ENCODE measurements at places on chromosomes 2 and 18. TPM values are rescaled to one million over a fixed set of nuclear protein-coding genes. Genes with fewer than 3 reads are reported as not detected.

GRCh38 chr18:62610351-62610700 is 87.5 kb downstream of the ZCCHC2 start:
- no peaks in the 10 kb centered on the region for H3K36me3 ChIP-seq
- no peaks in the 10 kb centered on the region for H3K4me1 ChIP-seq
- no peak overlapping the region for H3K4me3 ChIP-seq
- H3K27ac ChIP-seq: no peak overlapping the region

- no peak for DNase-seq
- no peak overlapping the region for H3K27ac ChIP-seq
- H3K27me3 ChIP-seq: no peaks in the 10 kb centered on the region
- H3K4me3 ChIP-seq: no peak overlapping the region
These were observed 42.8 kb upstream of the GALR1 start for GRCh38 chr18:77206676-77207374.

DNA sequence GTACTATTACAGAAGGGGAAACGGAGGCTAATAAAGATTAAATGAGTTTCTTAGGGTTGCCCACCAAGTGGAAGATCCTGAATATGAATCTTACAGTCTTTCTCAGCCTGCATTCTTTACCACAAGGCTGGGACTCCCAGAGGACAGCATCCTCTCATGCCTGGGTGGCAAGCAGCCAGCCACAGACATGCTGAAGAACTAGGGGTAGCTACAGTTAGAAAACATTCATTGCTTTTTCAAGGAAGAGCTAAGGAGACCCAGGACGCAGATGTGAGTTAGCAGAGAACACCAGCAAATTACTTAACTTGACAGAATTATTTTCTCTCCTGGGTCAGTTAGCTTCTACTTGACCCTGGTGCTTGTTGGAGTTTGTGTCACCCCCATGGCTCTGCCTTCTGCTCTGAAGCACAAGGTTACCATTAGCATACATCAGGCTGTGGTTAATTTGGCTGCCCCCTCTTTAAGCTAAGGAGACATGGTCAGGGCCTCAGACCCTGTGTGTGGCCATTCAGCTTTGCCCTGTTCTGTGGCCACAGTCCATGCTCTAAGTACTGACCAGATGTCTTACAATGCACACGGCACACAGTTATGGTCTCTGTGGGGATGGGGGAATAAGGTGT is 132.3 kb upstream of the TNP1 start:
- H3K27ac ChIP-seq: no peak overlapping the region
- no peaks in the 10 kb centered on the region for H3K4me1 ChIP-seq

DNA sequence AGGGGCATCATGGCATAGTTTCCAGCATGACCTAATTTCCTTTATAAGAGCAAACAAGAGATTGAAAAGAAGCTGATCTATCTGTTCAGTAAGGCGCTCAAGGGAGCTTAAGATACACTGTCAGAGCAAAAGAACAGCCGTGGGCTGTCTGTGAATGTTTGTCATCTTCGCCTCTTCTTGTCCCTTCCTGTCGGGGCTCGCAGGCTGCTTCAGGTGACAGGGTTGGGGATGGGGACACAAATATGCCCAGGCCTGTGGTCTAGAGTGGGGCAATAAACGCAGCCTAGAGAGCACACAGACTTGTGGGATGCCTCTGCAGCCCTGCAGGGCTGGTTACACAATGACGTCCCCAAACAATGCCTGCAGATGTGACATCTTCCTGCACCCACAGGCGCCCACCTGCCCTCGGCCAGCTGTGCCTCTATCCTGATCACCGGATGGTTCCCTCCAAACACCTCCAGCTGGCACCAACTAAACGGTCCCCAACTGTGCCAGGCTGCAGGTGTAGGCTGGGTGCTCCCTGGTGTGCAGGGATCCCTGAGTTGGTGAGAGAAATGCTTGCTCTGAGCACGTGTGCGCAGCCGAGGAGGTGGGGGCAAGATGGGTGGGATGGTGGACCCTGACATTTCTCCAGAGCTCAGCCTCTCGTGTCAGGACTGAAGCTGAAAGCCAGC is 72.8 kb downstream of the EDAR start:
- H3K4me1 ChIP-seq: no peaks in the 10 kb centered on the region
- H3K27ac ChIP-seq: no peak overlapping the region
- DNase-seq: no peak
- no peak overlapping the region for H3K4me3 ChIP-seq
- H3K36me3 ChIP-seq: no peaks in the 10 kb centered on the region
- H3K27me3 ChIP-seq: no peaks in the 10 kb centered on the region

DNA sequence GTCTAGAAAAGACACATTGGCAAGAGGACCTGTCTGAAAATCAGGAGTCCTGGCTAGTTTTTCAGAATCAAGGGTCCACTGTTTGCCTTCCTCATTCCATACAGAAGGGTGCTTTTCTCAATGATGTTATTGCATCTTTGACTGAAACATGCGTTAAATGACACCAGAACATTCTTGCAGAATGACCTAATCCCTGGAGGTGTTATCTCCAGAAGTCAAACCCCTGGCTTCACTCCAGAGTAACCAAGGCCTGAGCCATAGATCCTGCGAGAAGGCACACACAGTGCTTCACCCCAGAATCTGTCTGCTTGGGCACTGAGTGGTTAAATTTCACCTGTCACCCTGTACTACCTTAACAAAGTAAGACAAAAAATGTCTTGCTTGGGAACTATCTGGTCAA is 1055.2 kb upstream of the FANCL start:
- no peaks in the 10 kb centered on the region for H3K36me3 ChIP-seq
- DNase-seq: no peak
- no peak overlapping the region for H3K27ac ChIP-seq
- no peak overlapping the region for H3K4me3 ChIP-seq
- no peaks in the 10 kb centered on the region for H3K27me3 ChIP-seq

GRCh38 chr2:98669675-98670074 is 61.3 kb downstream of the MGAT4A start:
- no peak for DNase-seq
- no peak overlapping the region for H3K4me3 ChIP-seq
- H3K27ac ChIP-seq: no peak overlapping the region
- no peaks in the 10 kb centered on the region for H3K4me1 ChIP-seq

DNA sequence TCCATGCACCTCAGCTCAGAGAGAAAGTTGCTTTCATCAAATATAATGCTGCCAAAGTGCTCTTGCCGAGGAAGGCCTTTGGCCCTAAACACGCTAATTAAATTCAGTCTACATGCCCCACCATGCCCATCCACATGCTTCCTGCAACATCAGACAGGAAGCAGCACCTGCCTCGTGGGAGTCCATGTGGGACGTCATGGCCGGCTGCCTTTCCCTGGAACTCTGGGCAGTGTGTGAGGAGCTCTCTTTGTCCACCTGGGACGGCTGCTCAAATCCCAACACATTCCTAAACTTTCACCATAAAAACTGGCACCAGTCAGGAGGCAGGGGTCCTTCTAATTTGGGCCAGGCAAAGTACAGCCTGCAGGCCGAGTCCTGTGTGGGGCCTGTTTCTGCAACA is 23.1 kb downstream of the FAM178B start:
- no peak for DNase-seq
- H3K27me3 ChIP-seq: no peaks in the 10 kb centered on the region
- no peaks in the 10 kb centered on the region for H3K36me3 ChIP-seq

DNA sequence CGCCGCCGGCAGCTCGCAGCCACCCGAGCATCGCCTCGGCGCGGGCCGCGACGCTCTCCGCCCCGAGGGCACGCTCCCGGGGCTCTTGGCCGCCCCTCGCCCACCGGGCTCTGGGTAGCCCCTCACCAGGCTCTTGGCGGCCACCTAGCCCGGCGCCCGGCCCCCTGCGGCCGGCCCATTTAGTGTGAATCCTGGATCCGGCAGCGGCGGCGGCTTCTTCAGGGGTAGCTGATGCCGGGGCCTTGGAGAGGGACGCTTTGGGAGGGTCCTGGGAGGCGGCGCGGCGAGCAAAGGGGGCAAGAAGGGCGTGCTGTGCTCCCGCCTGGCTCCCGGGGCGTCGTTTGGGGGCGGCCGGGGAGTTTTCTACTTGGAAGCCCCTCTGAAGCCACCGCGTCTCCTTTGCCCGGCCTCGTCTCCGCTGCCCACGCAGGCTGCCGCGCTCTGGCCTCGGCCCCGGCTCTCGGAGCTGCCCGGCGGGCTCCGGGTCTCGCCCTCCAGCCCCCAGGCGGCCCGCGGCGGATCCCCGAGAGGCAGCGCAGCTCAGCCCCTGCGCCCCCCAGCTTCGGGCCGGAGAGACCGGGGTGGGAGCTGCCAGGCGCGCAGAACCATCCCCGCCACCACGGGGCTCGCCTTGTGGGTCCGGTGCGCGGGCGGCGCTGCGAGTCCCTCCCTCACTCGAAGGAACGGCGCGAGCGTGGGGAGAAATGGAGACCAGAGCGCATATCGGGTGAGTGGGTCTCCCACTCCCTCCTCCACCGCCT is 509 bp downstream of the PIEZO2 start:
- no peak for DNase-seq
- H3K4me1 ChIP-seq: no peaks in the 10 kb centered on the region
- H3K36me3 ChIP-seq: no peaks in the 10 kb centered on the region
- H3K27ac ChIP-seq: no peak overlapping the region

DNA sequence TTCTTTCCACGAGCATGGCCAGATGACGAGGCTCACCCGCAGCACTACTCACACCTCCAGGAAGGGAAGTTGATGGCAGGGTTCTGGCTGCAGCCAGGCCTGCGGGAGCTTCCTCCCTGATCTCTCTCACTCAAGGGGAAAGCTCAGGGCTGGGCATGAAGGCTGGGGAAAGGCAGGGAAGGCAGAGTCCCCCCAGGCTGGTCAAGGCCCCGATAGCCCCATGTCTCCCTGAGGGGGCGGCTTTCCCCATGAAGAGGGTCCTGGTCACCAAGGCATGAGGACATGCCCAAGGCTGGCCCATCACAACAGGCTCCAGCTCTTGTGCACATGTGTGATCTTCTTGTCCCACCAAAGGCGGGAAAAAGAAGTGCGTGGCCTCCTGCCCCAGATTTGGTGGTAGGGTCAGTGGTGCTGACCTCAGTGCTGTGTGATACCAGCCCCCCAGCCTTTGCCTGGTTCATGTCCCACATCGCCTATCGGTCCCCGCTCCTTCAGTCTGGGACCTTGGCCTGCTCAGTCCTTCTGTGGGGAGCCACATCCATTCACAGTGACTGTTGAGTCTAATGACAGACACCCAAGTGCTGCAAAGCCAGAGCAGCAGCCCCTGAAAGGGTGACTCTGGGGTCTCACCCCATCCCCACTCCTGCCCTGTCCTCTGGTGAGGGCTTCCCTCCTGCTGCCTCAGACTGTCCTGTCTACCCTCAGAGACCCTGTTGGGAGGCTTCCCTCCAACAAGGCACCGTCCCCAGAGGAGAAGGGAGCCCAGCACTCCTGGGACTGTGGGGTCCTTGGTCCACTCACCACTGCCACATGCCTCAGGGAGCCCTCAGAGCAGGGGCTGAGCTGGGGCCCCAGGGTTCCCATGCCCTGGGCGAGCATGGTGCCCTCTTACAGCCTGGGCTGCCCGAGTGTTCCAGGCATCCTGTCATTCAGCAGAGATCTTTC is 49.8 kb upstream of the ALPP start:
- H3K36me3 ChIP-seq: no peaks in the 10 kb centered on the region
- no peaks in the 10 kb centered on the region for H3K27me3 ChIP-seq
- no peak overlapping the region for H3K4me3 ChIP-seq

GRCh38 chr18:5093902-5094301 is 103.2 kb downstream of the AKAIN1 start:
- H3K27ac ChIP-seq: no peak overlapping the region
- H3K4me3 ChIP-seq: no peak overlapping the region
- no peaks in the 10 kb centered on the region for H3K27me3 ChIP-seq
- H3K36me3 ChIP-seq: no peaks in the 10 kb centered on the region

GRCh38 chr2:208399201-208399600 is 7.4 kb upstream of the PTH2R start:
- H3K4me3 ChIP-seq: no peak overlapping the region
- H3K27ac ChIP-seq: no peak overlapping the region
- H3K27me3 ChIP-seq: peaks cover 9% of the 10 kb centered on the region
- no peak for DNase-seq

DNA sequence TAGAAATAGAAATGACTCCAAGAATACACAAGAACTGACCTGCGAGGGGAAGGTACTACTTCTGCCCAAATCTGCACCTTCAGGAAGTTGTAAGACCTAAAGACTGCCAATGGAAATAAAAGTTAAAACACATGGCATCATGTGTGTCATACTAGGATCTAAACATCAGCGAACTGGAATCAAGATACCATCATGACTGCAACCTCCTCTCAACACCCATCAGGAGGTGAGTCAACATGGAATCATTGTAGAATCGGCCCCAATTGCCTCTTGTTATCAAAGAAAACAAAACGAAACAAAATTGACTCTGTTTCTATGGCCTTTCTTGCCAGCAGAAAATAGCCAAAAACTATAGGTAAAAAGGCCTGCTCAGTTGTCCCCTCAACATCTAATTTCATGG is 15.1 kb downstream of the RDH14 start:
- H3K27ac ChIP-seq: no peak overlapping the region
- H3K36me3 ChIP-seq: no peaks in the 10 kb centered on the region
- no peak for DNase-seq
- no peaks in the 10 kb centered on the region for H3K27me3 ChIP-seq

C2orf80 gene
- not detected for total RNA-seq

LOXL3 gene
- total RNA-seq: 4.1 TPM

KYNU gene
- total RNA-seq: 0.22 TPM

NCKAP5 gene
- total RNA-seq: 0.30 TPM

C2orf66 gene
- total RNA-seq: not detected

KIAA2012 gene
- not detected for total RNA-seq

Data from HCT116 (cell line).